Renal cortex interstitium (tissue), 15 donors: ENCODE measurements at places on chromosomes 7 and 10. TPM values are rescaled to one million over a fixed set of nuclear protein-coding genes. Genes with fewer than 3 reads are reported as not detected.

DNA sequence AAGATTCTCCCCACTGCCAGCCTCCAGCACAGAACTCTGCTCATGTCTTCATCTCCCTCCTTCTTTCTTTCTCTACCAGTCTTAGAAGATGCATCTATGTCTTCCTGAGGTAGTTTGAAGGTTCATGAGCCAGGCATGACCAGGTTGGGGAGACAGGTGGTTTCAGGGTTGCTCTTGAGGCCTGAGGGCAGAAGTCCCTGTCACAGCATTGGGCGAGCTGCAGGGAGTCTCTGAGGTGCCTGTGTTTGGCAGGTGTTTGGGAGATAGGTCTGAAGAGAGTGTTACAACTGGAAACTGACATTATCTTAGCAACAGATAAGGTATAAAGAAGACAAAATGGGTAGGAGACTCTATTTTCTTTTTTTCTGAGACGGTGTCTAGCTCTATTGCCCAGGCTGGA is 18.7 kb downstream of the PRSS2 start:
- DNase-seq, result no peak

DNA sequence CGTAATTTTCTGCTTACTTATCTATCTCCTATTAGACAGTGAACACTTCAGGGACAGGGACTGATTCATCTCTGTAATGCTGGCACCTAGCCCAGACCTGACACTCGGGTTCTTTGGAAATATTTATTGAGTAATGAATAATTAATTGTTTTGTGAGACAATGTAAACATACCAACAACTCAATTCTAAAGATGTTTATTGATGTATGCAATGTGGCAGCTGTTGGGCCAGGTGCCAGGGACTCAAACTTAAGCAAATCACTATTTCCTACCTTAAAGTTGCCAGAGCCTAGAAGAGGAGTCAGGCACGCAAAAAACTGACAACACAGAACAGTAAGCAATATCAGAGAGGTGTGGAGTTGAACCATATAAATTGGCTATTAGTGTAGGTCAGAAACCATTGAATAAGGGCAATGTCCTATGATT is 63.6 kb upstream of the BMPER start:
- DNase-seq, result no peak

OR2A5 gene
- polyA plus RNA-seq, result not detected

SFRP5 gene
- polyA plus RNA-seq, result 0.11 TPM

TEX36 gene
- not detected for polyA plus RNA-seq

GFRA1 gene
- polyA plus RNA-seq, result 30.2 TPM

NUTM2B gene
- 1.2 TPM for polyA plus RNA-seq
